ENCODE measurements at places on chromosomes 2 and 18.

GRCh38 chr2:42903821-42904575 is 111.6 kb upstream of the HAAO start:
- no peak for DNase-seq

GRCh38 chr2:203170502-203170901 is 68.3 kb upstream of the CYP20A1 start:
- no peak for DNase-seq

DNA sequence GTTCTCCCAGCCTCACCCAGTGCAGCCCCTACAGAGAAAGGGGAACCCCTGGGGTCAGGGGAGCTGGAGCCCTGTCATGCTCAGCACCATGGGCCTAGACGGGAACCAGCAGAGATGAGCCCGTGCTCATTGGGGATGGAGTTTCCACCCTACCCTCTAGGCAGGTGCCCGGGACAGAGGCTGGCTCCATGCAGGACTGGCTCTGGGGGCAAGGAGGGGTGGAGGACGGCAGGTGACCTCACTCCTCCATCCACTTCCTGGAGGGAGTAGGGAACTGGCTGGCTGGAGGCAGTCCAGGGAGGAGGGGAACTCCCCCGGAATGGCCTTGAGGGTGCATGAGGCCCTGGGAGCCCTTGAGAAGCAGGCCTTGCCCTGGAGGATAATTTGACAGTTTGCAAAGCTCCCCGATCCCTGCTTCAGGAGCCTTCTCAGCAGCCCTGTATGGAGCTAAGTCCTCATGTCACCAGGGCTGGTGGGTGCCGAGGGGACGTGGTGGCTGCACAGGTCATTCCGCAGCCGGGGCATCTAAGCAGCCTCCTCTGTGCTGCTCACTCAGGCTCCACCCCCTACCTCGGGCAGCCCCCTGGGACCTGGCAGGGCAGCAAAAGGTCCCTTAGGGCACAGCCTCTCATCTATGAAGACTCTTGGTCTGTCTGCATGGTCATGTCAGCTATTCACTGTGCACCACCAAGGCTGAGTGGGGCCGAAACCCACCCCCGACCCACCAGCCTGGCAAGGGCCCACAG is 2.1 kb downstream of the NEURL3 start:
- DNase-seq, result no peak

DNA sequence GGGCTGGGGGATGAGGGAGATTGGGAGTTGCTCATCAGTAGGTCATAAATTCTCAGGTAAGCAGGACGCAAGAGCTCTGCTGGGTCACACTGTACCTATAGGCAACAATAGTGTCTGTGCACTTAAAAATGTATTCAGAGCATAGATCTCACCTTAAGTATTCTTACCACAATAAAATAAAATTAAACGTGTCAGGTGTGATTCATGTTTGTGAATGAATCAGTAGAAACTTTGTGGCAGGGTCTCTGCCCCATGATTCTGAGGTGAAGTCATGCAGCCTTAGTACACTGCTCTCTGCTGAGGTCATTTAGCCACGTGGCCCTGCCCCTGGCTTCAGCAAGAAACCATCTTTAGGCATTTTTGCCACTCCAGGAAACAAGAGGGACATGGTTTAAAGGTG is 253.8 kb downstream of the FBXO15 start:
- peak; percentile 26 for DNase-seq

- no peak for DNase-seq
Observed at GRCh38 chr2:55213822-55214221, 18.3 kb downstream of the CLHC1 start.

DNA sequence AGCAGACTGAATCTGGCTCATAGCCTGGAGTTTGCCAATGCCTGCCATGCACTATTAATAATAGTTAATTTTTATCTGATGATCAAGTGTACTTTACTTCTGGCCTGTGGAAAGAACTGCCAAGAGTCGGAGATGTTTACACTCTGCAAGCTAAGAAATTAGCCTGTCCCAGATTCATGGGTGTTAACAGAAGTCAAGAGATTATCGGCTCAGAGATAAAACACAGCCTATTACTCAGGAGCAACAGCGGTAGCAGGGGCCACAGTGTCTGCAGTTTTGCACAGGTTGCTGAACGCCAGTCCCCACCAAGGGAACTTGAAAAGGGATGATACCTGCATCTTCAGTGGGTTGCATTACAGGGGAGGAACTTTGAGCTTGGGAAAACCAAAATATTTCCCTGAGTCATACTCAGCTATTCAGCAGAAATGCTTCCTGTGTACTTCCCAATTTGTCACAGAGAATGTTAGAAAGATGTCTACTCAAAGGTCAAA is 4.3 kb upstream of the ADI1 start:
- DNase-seq, result no peak
